Cortex of kidney (tissue), 1 donor: ENCODE measurements at places on chromosomes 4 and X.

- DNase-seq: no peak
These were observed 59.7 kb downstream of the SH3BGRL start for GRCh38 chrX:81261576-81261975.

DNA sequence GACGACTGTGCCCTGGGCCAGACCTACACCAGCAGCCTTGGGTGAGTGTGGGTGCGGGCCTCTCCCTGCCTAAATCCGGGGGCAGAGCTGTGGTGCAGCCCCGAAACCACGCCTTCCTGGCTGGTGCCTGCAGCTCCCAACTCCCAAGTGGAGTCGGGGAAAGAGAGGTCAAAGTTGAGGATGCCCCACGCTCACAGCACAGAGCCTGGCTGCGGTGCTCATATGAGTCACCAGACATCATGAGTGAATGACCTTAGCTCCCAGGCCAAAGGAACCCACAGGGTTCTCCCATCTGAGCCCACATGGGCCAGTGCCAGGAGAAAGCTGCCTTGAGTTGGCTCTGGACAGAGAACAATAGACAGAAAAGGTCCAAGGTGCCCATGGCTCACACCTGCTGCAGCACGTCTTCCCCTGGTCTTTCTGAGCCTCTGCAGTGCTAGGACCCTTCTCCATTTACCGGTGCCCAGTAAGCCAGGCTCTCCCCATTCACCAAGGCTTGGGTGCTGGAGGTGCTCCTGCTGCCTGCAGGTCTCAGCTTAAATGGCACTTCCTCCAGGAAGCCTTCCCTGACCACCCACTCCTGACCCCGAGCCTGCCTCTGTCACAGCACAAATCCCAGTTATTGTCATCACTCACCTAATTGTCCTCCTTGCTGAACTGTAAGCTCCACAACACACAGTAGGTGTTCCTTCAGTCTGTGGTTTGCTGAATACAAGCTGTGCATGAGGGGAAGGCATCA is 224.2 kb downstream of the AFAP1 start:
- DNase-seq: no peak

GRCh38 chr4:132614682-132615081 is 534.4 kb upstream of the PCDH10 start:
- no peak for DNase-seq

DNA sequence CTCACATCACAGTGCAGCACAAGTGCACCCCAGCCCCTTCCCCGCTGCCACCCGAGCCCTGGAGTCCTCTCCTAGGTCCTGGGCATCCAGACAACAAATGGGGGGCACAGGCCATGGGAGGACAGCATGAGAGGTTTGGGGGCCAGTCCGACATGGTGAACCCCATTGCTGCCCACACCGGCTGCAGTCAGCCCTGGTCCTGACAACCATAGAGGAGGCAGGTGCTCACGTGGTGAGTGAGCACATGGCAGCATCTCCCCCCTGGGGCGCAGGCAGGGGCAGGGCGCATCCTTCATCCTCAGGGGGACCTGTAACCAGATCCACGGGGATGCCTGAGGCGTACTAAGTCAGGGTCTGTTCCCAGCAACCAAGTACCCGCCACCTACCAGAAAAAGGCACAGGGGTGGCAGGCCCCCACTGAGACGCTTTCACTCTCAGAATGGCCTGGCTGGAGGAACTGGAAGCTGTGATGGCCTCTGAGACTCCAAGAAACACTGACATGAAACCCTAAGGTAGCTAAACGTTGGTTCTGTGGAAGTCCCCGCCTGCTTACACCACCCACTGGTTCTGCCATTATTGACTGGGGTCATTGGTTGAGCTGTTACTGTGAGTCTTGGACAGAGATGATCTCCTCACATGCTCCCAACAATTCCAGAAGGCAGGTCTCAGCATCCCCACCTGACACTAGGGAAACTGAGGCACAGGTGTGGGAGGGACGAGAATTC is 6.5 kb downstream of the ZFYVE28 start:
- DNase-seq: no peak

DNA sequence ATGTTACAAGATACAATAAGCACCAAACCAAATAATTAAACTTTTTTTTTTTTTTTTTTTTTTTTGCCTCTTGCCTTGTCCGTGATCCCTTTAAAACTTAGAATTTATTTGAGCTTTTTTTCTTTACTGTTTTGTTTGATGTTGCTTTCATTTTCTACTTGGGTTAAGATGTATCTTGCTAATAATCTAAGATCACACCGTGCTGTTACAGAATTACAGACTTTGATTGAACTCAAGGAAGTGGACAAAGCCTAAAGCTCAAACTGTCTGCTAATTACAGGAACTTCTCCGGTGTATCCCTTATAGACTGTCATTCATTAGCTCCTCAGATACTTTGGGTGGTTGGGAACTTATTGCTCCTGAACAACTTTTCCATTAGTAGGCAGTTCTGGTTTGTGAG is 26.5 kb downstream of the STIM2 start:
- DNase-seq: no peak

GRCh38 chr4:168924667-168925066 is 85.4 kb downstream of the CBR4 start:
- DNase-seq: no peak

- DNase-seq: no peak
These were observed 7.1 kb upstream of the OPHN1 start for GRCh38 chrX:68440442-68440841.

DNA sequence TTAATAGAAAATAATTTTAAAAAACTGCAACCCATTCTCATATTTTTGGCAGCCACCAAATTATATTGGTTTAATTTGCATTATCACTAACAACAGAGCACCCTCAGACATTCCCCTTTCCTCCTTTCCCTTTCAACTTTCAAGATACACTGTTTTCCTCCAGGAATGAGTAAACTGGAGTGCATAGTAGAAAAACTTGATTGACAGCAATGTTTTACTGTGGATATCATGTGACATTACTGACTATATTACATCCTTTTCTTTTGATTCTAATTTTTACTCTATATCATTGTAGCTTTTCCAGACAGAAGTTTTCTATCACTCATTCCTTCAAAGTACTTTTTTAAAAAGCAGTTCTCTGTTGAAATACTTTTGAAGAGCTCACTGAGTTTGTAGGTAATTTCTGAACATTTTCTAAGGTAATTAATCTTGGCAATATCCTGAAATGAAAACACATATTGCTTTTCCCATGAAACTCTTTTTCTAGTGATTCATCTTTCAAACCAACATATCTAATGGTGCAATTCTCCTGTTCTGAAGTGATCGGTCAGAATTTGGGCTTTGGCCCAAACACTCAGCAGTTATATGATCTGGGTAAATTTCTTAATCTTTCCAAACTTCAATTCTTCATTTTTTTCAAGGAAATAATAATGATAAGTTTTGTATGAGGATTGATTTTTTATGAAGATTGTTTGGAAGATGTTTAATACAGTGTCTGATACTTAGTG is 920.4 kb upstream of the EPHA5 start:
- no peak for DNase-seq

DNA sequence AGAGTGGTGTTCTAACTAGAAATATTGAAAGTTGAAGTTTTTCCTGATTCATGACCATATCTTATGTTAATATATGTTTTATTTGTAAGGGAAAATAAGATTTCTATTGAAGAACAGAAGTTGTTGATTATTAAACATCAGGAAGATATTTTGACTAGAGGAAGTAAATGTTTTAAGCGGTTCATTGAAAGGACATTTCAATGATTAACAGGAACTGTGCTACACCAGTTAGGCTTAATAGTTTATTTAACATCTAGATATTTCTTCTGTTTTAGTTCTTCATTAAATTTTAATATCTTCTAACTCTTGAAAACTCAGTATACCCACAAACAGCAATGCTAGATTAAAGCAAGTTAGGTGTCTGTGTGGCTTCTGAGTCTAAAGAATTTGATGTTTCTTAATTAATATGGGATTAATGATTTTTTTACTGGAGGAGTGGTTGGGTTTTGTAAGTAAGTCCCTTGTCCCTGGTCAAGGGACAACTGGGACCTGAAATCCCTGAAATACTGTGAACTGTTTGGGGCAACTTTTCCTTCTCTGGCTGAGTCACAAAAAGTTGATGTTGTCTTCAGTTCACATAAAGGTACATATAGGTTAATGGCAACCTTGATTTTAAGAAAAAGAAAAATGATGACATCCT is 42.9 kb upstream of the CYP4V2 start:
- no peak for DNase-seq

- DNase-seq: peak; percentile 29
These were observed at the start of gene IL15 for GRCh38 chr4:141636082-141636770. IL15 (plus strand) TSS chr4:141636583; CDS start chr4:141719465, 82,882 bp downstream.

DNA sequence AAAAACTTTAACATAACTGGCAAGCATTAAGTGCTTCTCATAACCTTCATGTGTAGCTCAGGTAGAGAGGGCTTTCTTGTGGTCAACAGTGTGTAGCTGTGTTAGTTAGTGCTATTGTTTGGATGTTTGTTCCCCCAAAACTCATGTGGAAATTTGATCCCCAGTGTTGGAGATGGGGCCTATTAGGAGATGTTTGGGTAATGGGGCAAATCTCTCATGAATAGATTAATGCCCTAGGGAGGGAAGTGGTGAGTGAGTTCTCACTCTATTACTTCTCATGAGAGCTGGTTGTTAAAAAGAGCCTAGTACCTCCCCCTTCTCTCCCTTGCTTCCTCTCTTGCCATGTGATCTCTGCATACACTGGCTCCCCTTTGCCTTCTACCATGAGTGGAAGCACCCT is 16.5 kb upstream of the SLC25A43 start:
- DNase-seq: no peak

- DNase-seq: no peak
These were observed 77.3 kb upstream of the MSX1 start for GRCh38 chr4:4781936-4782707.

DNA sequence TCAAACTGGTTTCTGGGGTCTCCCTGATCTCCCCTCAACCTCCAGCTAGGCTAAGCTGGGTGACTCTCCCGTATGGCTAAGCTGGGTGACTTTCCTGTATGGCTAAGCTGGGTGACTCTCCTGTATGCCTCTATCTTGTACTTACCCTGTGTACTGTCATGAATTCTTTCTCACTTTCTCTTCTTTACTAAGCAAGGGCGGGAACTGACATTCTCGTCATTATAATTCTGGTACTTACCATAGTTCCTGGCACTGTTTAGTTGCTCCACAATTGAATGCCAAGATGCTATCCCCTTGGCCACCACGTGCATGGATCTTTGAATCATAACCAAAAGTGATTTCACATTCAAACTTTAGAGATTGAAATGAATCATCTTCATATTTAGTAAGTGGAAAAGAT is 8.8 kb downstream of the INTU start:
- DNase-seq: no peak

DNA sequence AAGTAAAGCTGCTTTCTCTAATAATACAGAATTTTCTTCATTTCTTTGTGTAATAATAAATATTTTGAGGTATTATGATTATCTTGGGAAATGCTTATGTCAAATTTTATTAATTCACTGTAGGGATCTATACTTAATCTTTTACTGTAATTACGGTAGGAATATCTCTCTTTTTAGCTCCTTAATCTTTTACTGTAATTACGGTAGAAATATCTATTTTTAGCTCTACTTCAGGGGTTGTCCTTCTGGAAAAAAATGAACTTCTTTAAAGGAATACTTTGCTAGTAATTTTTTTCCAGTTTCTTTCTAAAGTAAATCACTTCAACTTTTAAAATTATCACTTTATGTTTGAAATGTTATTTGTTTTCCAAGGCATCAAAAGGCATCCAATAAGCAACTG is 2229.4 kb upstream of the AGA start:
- DNase-seq: no peak

- no peak for DNase-seq
These were observed 42.7 kb downstream of the ABLIM2 start for GRCh38 chr4:8115916-8116315.

DNA sequence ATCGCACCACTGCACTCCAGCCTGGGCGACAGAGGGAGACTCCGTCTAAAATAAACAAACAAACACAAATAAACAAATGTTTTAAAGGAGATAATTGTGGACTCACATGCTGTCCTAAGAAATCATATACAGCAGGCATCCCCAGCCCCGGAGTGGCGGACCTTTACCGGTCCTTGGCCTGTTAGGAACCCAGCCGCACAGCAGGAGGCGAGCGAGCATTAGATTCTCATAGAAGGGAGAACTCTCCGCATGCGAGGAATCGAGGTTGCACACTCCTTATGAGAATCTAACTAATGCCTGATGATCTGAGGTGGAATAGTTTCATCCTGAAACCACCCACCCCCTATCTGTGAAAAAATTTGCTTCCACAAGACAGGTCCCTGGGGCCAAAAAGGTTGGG is 39.0 kb downstream of the EIF2S3 start:
- DNase-seq: no peak

- DNase-seq: no peak
These were observed 32.9 kb downstream of the CCKAR start for GRCh38 chr4:26457412-26457811.

DNA sequence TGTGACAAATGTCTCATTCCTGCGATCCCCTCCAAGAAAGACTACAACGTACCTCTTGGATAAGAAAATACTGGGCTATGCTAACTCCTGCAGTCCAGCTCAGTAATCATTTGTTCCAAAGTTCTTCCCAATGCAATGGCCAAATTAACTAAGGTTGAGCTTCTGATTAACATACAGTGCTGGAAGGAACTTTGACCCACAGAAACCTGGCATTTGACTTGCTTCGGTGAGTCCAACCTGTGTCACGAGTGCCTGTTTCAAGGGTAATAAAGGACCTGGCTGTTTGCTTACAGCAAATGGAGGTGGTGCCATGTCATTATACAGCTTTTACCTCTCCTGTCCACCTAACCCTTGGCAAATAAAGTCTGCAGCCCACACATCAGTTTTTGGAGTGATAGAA is 83.2 kb downstream of the RBM47 start:
- DNase-seq: no peak

- no peak for DNase-seq
These were observed 30.5 kb upstream of the PRKX start for GRCh38 chrX:3743801-3744439.

- no peak for DNase-seq
These were observed 729 bp downstream of the CXCL11 start for GRCh38 chr4:76035141-76035540.

- no peak for DNase-seq
These were observed 24.8 kb downstream of the SLC2A9 start for GRCh38 chr4:9996319-9997110.

GRCh38 chr4:137226221-137226620 is 306.1 kb downstream of the PCDH18 start:
- DNase-seq: no peak

- no peak for DNase-seq
These were observed 129.5 kb upstream of the PSAPL1 start for GRCh38 chr4:7564242-7564641.

- DNase-seq: no peak
These were observed 96.8 kb upstream of the GRIA3 start for GRCh38 chrX:123087326-123087725.
